ENCODE measurements at places on chromosomes 13 and 19.

- no peak for DNase-seq
Measured at GRCh38 chr19:8608941-8609278, 1.6 kb downstream of the ADAMTS10 start.

DNA sequence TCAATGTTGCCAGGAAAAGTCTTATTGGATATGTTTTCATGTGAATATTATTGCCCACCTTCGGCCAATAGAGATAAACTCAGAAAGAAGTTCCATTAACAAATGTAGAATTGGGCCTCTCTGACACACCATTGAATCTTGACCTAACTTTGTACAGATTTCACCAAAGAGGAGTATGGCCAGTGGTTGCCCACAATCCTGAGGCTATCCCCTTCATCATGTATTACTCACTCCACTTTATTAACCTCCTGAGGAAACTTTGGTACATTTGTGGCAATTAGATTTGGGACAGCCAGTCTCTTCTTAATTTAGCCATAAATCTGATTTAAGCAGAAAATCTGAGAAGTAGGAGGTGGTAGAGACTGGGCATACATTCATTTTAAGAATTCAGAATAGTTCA is 53.3 kb upstream of the POSTN start:
- DNase-seq: no peak

- no peak for DNase-seq
Measured at GRCh38 chr19:2983351-2984214, 6.2 kb downstream of the TLE6 start.

- no peak for DNase-seq
Measured at GRCh38 chr19:14871619-14872230, 14.2 kb downstream of the OR7A17 start.

DNA sequence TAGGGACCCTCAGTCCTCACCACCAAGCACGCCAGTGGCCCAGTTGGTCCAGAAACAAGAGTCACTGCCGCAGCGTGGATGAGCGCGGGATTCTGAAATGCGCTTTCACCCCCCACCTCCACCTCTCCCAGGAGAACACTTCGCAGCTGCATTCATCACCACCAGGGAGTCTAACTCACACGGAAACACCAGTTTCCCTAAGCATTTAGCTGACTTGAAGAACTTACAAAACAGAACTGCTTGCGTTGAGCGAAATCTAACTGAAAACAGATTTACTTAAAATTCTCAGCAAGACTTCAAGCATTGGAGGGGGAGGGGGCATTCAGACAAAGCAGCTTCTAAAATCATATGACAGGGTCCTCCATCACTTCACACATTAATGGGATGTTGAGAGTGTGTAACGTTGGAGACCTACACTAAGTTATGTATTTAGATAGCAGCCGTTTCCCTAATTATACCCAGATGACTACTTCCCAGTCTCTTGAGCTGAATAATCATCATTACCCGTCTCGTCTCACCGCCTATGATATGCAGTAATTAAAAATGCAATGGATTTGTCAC is 258.2 kb upstream of the IRS2 start:
- no peak for DNase-seq

GRCh38 chr13:102584434-102584833 is 12.4 kb upstream of the TPP2 start:
- DNase-seq: no peak

- no peak for DNase-seq
Measured at GRCh38 chr13:33722216-33722915, 95.6 kb upstream of the RFC3 start.

DNA sequence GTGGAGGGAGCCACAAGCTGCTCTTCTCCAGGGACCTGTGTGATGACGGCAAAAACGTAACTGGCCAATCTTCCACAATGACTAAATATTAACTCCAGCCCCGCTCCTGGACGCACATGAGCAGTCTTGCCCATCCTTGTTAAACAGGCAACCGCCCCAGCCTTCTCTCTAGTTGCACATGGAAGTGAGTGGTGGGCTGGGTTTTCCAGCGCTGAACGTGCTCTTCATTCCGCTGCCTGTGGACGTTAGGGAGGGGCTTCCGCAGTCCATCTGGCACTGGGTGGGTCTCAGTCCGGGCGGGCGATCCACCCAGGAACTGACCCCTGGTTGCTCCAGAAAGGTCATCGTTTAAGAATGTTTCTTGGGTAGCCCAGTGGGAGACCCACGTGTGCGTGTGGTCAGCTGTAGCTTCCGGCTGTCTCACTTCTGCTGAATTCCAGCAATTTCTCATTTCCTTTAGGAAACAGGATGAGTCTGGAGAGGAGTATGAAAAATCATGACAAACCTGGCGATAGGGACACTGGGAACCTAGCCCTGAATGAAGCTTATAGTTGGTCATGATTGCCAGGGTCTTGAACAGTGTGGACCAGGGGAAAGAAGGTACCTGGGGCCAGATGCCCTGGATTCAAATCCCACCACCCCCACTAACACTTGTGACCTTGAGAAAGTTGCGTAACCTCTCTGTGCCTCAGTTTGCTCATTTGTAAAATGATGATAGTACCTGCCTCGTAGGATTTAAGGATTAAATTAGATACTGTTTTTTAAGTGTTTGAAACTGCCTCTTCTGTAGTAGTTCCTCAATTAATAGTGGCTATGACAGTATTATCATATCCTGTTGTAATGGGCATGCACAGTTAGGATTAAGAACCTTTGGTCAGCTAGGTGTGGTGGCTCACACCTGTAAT is 92.6 kb downstream of the SIPA1L3 start:
- no peak for DNase-seq

DNA sequence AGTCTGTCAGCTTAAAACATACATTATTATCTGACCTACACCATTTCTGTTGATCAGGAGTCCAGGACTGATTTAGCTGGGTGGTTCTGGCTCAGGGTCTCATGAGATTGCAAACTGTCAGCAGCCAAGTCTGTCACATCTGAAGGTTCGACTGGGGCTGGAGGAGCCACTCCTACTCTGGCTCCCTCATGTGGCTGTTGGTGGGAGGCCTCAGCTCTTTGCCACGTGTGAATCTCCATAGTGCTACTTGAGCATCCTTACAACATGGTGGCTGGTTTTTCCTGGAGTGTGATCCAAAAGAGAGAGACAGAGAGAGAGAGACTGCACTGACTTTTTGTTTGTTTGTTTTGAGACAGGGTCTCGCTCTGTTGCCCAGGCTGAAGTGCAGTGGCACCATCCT is 63.6 kb upstream of the NFIC start:
- DNase-seq: no peak

DNA sequence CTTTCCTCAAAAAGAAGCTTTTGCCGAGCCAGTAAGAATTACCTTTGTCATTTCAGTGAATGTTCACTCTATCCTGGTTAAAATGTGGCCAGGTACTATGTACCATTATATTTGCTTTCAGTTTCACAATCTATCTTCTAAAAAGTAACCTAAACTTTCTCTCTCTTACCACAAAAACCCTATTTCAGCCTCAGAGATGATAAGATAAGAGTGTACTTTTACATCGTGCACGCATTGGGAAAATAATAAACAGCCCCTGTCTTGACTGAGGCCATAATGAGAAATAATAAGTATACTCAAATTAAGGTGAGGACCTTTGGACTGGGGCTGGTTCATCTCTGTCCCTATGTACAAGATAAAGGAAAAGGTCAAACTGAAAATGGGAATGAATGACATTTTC is 77.7 kb downstream of the ZNF726 start:
- no peak for DNase-seq

- peak; percentile 86 for DNase-seq
Measured at GRCh38 chr19:46984077-46985010, 35.3 kb upstream of the NPAS1 start.

DNA sequence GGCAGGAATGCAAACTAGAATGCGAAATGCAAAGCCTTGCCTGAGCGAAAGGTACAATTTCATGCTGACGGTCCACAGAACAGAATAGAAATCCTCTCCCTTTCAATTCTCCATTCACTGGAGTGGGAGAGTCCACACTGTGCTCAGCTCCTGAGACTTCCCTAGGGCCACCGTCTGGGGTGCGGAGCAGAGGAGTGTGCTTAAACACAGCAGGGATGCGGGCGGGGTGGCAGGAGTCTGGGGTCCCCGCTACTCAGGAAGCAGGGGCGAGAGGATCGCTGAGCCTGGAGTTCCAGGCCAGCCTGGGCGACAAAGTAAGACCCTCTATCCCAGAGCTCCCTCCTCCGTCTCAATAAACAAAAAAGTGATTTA is 552 bp upstream of the ZNF816 start:
- DNase-seq: no peak

GRCh38 chr13:35514801-35515502 is 38.5 kb upstream of the MAB21L1 start:
- DNase-seq: no peak

DNA sequence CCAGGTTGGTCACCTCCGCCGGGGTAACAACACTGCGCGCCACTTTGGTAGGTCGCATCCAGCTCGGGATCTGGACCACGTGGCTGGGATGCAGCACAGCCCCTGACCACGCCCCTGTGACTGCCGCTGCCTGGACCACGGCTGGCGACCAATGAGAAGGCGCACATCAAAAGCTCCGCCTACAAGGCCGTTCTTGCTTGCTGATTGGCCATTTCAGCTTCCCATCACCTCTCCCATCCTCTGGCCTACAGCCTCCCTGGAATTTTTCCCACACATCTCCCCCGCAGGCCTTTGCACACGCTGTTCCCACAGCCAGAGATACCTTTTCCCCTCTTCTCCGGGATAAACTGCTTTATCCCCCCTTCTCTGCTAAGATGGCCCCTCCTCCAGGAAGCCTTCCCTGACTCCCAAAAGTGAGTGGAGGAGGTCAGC is 12.5 kb upstream of the MAP1S start:
- DNase-seq: no peak

GRCh38 chr13:45219123-45219891 is 18.5 kb upstream of the KCTD4 start:
- DNase-seq: no peak

DNA sequence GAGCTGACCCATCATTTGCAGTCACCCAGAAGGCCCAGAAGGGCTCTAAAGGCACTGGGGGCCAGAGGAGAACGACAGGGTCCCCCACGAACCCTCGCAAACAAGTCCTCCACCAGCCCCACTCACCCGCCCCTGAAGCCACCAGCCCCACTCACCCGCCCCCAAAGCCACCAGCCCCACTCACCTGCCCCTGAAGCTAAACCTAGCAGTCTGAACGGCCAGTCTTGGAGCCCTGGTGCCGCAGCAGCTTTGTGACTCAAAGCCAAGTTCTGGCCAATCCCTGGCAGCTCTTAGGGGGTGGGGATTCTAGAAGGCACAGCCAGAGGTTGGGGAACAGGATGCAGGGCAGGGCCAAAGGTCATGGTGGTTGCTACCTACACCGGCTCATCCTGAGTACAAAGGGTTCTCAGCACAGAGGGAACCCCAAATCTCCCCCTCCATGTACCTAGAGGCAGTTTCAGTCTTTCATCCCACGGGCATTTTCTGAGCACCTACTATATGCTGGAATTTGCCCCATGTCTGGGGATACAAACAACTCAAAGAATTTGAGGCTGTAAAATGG is at the start of gene IQCN:
TSS of gene IQCN (minus strand) at position 234 of the 562 bp plus-strand sequence. CDS start 4,974 bp downstream, outside the sequence.
- peak; percentile 91 for DNase-seq

DNA sequence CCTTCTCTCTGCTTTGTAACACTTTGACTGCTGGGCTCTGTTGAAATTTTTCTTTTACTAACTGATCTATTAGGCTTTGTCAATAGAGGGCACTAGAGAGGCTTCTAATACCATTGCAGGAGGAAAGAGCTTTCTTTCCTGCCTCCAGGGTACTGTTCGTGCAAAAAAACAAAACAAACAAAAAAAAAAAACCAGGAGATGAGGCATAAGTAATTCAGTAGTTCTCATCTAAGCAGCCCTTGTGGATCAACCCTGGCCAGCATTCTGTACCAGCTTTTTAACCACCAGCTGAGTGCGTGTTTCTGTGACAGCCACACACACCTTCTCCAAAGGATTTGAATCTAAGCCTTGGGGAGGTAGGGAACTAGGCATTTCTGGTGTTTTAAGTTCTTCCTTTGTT is 1707.6 kb upstream of the SLC10A2 start:
- DNase-seq: no peak

- DNase-seq: no peak
Measured at GRCh38 chr13:36286006-36286405, 11.6 kb downstream of the CCDC169 start.

- no peak for DNase-seq
Measured at GRCh38 chr13:66405908-66406802, 824.0 kb downstream of the PCDH9 start.

- DNase-seq: no peak
Measured at GRCh38 chr13:29483211-29483610, 112.3 kb downstream of the SLC7A1 start.

DNA sequence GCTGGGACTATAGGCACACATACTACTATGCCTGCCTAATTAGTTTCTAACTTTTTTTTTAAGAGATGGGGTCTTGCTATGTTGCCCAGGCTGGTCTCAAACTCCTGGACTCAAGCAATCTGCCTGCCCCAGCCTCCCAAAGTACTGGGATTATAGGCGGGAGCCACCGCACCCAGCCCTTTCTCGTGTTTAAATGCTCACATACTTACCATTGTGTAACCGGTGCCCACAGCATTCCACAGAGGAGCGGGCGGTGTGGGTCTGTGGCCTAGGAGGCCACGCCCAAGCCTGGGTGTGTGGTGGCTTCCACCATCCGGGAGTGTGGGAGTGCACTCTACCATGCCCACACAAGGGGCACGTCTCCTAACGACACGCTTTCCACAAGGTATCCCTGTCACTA is 7.7 kb downstream of the LMNB2 start:
- no peak for DNase-seq

DNA sequence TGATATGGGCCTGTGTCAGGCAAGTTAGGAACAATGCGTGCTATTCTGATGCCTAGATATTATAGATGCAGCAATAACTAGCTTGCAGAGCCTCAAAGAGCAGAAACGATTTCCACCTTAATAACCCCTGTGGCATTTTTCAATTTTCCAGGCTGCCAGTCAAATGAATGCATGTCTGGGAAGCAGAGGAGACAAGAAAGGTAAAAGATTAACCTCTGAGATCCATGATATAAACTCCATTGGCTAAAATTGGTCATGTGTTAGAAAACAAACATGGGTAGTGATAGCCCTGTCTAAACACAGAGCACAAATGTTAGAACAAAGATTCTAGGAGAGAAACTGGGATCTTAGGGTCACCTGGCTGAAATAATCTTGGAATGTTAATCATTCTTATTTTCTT is 811.1 kb downstream of the DIAPH3 start:
- no peak for DNase-seq

DNA sequence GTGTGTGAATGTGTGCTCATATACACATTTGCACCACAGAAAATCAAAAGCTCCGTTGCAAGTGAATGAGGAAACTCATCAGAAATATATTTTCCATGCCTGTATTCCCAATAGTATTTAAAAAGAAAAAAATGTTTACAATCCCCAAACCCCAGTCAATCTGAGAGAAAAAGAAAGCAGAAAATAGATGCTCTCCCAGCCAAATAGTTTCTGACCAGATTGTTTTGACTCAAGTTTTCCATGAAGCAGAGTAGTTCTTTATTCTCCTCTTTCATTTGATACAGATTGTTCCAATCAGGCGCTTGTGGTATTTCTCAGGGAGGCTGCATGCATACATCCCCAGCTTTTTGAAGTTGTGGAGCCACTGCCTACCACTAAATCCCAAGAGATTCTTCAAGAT is 110.6 kb downstream of the STARD13 start:
- no peak for DNase-seq

Data from left lobe of liver (tissue), 2 donors.